Left ventricle myocardium superior (tissue), 1 donor: ENCODE measurements at places on chromosomes 3 and 15.

DNA sequence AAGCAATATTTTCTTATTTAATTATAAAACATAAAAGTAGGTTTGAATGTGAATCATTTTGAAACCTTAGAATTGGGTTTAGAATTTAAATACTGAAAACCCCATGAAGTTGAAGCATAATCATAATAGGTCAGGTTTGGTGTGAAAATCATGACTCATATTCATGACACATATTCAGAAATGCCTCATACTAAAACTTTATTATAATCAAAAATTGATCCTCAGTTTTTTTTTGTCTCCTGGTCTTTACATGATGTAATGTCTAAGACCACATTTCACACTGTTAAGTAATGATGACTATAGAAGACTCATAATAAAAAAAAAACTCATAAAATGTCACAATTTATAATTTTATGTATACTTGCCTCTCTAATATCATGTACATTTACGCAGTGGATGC is 190.4 kb downstream of the FOXP1 start:
- no peak for DNase-seq

DNA sequence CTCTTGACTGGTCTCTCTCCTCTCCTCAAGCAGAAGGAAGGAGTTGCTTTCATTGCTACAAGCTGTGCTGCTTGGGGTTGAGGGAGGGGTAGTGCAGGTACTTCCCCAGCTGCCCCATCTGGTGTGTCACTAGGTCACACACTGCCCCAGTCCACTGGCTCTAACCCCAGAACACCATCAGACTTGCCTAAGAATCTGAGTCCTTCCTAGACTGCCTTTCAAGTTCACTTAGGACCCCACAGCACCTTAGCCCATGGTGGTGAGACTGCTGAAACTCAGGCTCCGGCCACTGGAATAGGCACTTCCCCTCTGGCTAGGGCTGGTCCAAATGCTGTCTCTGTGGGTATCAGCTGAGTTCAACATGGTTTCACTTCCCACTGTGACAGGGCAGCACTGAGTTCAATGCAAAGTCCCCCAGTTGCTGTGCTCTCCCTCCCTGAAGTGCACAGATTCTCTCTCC is 279.7 kb upstream of the GOLGA6L4 start:
- DNase-seq = no peak

GRCh38 chr3:60301142-60301541 is 950.1 kb downstream of the FHIT start:
- DNase-seq = no peak

- DNase-seq = no peak
Measured at GRCh38 chr3:14997941-14998340, 50.6 kb downstream of the NR2C2 start.

DNA sequence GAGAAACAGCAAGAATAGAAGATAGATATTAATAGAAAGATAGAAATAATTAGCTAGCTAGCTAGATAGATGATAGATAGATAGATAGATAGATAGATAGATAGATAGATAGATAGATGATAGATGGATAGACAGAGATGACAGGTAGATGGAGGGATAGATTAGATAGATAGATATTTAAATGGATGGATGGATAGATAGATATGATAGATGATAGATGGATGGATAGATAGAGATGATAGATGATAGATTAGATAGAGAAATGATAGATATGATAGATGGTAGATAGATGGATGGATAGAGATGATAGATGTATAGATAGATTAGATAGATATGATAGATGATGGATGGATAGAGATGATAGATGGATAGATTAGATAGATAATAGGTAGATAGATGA is 8.3 kb upstream of the ATP10A start:
- DNase-seq = no peak

DNA sequence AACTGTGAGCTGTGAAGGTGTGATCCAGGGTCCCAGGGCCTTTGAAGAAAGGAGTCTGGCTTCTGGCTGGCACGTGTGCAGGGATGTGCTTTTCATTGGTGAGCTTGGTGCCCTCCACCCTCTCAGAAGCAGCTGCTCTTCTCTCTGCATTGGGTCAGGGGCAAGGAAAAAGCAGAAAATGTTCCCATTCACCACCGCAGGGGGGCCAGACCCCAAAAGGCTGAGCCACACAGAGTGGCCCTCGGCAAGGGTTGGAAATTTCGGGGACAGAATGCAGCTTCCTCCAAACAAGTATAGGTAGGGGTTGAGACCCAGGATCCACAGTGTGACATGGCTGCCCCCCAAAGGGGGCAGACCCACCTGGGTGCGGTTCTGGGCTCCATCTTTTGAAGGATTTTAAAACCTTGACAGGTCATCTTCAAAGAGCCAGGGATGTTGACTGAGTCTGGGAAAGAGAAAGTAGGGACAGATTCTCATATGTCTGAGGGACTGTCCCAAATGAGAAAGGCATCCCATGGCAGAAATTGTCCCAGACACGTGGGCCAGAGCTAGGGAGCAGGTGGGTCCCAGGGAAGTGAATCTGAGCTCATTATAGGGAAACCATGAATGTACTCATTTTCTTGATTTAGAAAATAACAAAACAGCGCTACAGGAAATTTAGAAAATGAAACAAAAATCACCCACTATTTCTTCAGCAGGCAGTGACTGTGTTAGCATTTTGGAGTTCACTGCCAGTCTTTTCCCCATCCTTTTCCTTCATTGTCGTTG is 2.7 kb downstream of the CSK start:
- DNase-seq = no peak

- DNase-seq = no peak
Measured at GRCh38 chr3:67704322-67704721, 49.9 kb upstream of the SUCLG2 start.

GRCh38 chr3:74693251-74693650 is 78.8 kb upstream of the CNTN3 start:
- DNase-seq = no peak

DNA sequence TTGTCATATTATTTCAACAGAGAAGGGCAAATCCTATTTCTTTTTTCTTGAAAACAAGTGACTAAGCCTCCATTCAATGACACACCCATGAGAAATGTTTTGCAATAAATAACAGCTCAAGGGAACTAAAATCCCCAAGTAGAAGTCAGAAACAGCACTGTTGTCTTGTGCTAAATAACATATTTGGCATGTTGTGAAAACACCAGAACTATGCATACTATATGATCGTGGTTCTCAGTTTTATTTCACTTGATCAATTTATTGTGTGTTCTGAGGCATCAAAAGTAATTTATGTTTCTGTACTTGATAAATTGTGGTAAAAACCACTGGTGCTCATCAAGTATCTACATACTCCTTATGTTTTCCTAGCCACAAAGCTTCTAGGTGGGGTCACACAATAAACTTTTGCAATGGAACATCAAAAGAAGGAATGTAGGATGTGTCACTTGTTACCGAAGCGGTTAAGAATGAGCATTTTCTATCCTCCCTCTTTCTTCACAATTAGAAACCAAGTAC is 691.7 kb upstream of the CBLB start:
- DNase-seq = no peak

DNA sequence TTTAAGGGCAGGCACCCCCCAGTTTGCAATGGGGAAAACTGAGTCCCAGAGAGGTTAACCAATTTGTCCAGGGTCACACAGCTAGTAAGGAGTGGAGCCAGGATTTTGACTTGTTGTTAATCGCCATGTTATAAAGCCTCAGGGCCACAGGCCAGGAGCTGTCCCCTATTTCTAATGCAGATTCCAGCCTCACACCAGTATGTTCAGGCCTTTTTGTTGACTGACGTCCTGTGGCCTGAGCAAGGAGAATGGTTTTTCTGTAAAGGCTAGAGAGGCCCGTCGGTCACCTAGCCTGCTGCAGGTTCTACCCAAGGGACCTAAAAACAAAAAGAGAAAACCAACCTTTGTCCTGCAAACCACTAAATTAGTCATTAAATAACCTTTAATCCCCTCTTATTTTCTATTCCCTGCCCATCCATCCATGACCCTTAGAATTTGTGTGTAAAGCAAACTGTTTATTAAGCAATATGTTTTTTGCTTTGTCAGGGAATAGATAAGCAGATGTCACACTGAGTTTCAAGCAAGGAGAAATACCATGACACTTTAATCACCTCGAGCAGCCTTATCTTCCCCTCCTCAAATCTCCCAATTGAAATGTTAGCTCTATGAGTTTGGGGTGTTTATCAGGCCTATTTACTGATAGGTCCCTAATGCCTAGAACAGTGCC is 14.1 kb downstream of the ACOX2 start:
- no peak for DNase-seq

- DNase-seq = no peak
Measured at GRCh38 chr15:88663141-88663621, 24.4 kb downstream of the ISG20 start.

- no peak for DNase-seq
Measured at GRCh38 chr3:59726279-59726678, 676.5 kb upstream of the CFAP20DC start.

- DNase-seq = no peak
Measured at GRCh38 chr3:127105587-127105986, 87.3 kb upstream of the PRR23E start.

- no peak for DNase-seq
Measured at GRCh38 chr3:16789344-16790120, 95.2 kb upstream of the PLCL2 start.

- no peak for DNase-seq
Measured at GRCh38 chr15:91896341-91897055, 43.0 kb downstream of the SLCO3A1 start.

GRCh38 chr3:197878427-197878826 is 71.6 kb upstream of the RPL35A start:
- no peak for DNase-seq

DNA sequence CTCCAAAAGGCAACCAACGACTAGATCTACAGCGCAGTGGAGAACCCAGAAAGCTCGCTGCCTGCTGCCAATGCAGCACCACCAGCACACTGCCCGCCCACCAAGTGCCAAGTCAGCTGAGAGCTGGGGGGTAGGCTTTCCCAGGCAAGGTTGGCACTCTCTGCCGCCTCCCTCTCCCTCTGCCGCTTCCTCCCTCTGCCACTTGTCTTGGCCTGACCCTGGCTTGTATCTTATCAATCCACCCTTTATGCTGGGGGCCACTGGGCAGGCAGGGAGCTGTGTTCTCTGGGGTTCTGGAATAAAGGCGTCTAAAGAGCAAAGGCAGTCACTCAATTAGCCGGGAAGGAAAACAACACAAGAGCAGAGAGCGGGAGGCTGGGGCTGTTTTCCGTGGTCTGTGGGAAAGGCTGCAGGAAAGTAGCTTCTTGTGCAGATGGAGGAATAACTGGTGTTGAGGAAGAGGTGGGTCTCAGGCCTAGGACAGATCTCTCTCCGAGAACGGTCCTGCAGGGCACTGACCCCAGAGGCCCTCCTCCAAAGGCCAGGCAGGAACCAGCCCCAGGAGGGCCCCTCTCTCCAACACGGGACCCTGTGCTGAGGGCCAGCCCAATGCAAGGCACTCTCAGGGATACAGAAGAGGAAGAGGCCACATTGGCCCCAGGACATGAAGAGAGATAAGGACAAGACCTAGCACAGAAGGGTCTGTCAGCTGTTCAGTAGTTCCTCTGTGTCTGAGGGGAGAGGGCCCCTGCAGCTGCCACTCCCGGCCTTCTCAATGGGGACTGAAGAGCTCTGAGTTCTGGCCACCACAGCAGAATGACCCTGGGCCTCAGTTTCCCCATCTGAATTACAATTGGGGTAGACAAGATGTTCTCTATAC is 30.8 kb downstream of the ACSBG1 start:
- DNase-seq = peak; percentile 80

DNA sequence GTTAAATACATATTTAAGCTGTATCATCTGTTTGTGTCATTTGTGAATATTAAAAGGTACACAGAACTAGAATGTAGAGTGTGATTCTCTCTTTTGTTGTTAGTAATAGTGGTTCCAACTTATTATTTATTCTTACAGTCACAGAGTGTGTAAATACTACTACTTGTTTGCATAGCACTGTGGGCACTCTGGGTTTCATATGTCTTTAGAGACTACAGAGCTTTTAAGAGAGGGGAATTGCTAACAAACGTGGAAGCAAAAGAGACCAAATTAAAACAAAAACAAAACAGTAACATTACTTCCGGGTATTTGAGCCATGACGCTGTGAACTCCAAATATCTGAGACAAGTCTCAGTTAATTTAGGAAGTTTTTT is 828.0 kb upstream of the DPPA4 start:
- DNase-seq = no peak

- no peak for DNase-seq
Measured at GRCh38 chr3:121836481-121836880, 1.5 kb downstream of the EAF2 start.

DNA sequence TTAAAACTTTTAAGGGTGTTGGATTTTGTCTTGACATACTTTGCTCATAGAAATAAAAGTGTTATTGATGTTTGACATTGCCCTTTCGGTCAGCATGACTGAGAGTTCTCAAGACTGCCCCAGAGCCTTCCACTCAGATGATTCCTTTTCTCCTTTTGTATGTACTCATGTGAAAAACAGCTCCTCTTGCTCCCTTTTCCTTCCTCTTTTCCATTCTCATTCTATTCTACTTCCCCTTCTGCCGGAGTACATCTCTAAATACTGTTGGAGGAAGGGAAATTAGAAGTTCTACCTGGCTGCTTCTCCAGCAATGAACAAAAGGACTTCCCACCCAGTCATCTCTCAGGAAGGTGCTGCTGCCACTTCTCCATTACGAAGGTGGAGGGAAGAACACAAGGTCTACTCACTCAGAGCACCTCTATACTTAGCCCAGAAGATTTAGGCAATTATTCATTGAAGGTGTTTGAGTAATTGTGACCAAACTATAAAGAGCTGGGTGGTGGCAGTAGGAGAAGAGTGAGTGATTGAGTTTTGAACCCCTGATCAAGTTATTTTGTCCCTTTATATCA is 163.8 kb upstream of the MBNL1 start:
- DNase-seq = no peak

DNA sequence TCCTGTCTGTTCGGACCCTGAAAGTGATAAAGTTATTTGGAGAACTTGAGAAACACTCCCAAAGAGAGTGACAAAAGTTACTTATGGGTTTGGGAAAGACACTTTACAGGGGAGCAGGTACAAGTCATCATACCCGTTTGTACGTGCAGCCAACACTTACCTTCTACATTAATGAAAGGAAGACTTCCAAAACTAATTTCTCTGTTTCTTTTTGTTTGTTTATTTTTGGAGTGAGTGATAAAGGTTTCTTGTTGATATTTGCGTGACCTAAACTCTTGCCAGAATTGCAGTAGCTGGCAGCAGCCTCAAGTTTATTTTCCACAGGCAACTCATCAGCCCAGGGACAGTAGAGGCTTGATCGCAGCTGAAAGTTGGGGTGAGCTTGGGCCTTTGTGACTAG is 8.4 kb downstream of the ABHD2 start:
- DNase-seq = peak; percentile 34
